ENCODE measurements at places on chromosomes 1 and 21.

- DNase-seq, result no peak
These were observed 4.1 kb upstream of the GABRD start for GRCh38 chr1:2014741-2015735.

DNA sequence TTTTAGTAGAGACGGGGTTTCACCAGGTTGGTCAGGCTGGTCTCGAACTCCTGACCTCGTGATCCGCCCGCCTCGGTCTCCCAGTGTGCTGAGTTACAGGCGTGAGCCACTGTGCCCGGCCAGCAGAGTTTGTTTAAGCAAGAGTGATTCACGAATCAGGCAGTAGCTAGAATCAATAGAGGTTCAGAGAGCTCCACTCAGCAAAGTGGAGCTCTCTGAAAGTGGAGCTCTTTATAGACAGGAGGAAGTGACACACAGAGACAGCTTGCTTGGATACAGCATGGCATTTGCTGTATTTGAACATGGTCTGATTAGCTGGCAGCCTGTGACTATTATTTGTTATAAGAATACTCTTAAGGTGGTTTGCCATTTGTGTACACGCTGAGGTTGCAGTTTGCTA, 27.1 kb upstream of the CD34 start:
- DNase-seq, result no peak

DNA sequence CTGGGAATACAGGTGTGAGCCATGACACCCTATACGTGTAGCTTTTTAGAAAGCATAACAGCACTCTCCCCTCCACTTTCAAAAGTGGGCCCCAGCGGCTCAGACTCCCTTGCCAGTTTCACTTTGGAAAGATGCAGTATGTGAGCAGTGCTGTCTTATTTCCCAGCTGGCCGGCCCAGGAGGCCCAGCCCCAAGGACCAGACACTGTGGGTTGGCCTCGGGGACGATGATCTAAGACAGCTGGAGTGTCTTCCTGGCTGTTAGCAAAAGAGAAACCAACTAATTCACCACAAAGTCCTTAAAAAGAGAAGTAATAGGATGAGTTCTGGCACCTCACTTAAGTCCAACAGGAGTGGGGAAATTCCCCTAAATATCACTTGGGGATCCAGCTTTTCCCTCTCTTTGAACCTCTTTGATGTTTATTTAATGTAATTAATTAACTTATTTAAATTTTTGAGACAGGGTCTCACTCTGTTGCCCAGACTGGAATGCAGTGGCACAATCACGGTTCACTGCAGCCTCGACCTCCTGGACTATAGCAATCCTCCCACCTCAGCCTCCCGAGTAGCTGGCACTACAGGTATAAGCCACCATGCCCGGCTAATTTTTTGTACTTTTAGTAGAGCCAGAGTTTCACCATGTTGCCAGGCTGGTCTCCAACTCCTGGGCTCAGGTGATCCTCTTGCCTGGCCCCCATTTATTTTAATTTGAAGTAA, 17.6 kb upstream of the CLIC4 start:
- no peak for DNase-seq

- no peak for DNase-seq
These were observed 16.0 kb upstream of the XCL1 start for GRCh38 chr1:168560370-168560769.

DNA sequence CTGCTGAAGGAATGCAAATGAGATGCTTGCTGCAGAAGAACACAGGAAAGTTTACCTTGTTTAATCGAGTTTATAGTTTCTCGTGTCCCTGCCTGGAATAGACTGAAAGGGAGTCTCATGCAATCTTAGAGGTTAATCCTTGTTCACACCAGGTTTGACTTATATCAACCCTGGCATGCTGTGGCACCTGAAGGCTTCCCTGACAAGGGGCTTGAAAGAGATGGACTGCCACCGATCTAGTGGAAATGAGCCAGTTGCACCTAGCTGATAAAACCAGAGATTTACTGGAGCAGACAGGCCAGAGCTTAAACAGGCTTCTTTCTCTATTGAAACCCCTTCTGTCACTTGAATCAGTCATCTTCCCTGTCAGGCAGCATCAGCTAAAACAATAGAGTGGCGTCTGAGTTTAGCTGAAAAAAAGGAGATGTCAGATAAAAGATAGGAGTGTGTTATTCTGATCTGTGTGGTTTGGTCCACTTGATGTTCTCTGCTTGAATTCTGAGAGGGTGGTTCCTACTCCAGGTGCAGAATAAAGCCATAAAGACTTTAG, 349.7 kb downstream of the RWDD3 start:
- DNase-seq, result no peak

DNA sequence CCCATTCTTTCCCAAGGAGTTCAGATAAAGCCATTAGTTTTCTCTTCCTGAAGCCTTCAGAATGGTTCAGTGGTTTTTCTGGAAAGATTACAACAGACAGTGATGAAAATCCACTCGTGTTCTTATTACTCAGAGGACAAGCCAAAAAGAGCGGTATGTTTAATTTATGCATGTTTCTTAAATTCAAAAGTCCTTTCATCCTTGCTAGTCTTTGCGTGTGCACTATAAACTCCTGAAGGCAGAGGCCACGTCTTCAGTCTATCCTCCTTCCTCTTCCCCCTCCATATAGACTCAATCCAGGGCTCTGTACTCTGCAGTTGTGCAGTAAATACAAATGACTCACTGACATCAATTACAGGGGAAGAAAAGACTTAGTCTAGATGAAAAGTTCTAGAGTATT, 409.2 kb upstream of the PLXNA2 start:
- DNase-seq, result no peak

- DNase-seq, result no peak
These were observed 26.5 kb downstream of the OLFML2B start for GRCh38 chr1:161997152-161997551.

- no peak for DNase-seq
These were observed 120.0 kb downstream of the PGBD5 start for GRCh38 chr1:230306169-230306568.

GRCh38 chr1:95236784-95237575, 3.0 kb downstream of the RWDD3 start:
- no peak for DNase-seq

- no peak for DNase-seq
These were observed 19.1 kb downstream of the DIP2A start for GRCh38 chr21:46477765-46478164.

DNA sequence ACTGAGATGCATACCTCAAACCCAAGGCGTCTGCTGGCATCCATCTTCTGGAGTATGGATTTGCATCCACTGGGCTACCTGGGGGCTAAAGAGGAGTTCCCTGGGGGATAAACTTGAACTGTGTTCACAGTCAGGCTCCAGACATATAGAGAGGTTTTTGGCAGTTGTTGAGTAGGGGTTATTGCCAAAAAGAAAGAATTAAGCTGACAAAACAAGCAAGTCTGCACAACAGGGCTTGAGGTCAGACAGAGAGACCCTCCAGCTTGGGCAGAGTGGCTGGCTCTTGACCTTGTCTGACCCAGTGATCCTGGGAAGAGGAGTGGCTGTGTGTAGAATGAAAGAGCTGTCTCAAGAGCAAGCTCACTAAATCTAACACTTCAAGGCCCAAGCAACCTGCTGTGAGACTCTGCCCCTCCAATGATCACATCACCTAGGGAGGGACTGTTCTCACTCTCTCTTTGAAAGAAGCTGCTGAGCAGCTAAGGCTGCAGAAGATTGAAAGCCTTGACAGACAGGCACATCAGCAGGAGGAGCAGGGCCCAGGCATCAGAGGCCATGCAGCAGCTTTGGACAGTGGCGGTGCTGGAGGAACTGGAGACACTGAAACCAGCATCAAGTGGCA, 61.5 kb downstream of the SYT2 start:
- DNase-seq, result no peak

GRCh38 chr1:64052777-64053176, 150.6 kb upstream of the UBE2U start:
- no peak for DNase-seq

- DNase-seq, result no peak
These were observed 166.2 kb downstream of the TOMM20 start for GRCh38 chr1:234962340-234962989.

DNA sequence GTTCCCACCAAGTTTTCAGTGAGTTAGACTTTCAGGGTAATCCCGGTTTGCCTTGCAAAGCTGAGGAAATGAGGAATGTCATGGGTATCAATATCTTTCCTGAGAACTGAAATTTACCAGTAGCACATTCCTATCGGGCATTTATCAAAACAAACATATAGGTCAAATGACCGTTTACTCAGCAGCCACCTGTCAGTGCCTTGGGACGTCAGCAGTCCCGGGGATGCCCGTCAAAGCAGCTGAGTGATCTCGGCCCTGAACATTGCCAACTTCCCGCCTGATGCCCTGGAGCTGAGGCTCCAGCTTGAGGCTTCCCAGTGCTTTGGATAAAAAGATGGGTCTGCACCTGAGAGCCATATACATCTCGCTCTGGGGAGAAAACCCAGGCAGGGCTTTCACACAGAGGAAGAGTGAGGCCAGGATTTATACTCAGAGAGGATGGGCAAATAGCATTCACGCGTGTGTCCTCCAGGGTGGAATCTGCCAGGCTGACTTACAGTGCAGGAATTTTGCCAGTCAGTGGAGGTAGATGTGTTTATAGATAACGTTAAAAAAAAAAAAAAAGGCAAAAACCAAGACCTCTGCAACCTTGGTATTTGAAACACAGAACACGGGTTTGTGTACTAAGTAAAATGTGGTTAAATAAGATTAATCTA, 435.7 kb upstream of the VAMP3 start:
- DNase-seq, result no peak

- DNase-seq, result no peak
These were observed 428.3 kb downstream of the KIF26B start for GRCh38 chr1:245583081-245583480.

DNA sequence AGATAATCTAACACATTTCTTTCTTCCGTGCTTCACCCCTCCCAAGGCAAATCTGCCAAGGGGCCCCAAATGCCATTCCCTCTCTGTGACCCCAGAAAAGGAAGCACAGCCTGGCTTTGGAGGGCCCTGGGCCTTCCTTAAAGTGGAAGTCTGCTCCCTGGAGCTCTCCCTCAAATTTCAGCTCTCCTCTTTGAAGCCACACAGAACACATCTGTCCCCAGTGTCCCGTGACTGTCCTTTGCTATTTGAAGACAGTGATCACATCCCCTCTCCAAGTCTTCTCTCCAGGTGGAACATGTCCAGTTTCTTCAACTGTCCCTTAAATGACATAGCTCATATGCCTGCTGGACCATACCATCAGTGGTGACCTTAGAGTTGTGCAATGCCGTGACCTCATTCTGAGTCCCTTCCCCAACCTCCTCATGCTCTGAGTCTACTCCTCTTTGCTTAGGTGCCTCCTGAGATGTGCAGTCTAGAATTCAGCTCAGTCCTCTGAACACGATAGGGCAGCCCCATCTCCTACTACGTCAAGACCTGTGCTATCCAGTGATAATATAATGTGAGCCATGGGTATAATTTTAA, 18.4 kb upstream of the FOXO6 start:
- no peak for DNase-seq

DNA sequence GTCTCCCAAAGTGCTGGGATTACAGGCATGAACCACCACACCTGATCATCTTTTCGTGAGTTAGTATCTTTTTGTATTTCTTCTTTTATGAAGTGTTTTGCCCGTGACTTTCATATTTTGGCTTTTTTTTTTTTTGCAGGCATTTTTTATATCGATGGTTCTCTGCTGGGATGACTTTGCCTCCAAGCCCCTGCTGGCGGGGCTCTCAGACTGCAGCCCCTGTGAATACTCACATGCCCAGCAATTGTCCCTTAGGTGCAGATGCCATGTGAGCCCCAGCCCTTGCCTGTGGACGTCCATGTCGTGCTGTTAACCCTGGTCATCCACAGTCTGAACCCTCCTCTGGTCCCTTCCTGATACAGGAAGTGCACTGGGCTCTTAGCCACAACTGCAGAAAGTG, 21.7 kb downstream of the CRYAA start:
- DNase-seq, result no peak

DNA sequence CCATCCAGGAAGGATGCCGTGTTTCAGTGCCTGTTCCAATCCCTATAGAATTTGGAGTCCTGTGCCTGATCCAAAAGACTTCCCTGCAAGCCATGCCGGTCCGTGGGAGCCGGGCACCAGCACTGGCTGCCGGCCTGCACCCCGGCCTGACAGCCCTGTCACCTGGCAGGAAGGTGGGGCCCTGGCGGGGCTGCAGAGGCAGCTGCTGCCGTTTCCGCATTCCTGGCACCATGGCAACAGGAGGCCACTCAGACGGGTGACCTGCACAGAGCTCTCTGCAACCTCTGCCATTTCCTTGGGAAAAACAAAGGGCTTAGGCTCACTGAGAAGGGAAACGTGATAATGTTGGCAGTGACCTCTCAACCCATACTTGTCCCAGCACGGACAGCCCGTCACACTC, 63.2 kb upstream of the TMEM51 start:
- no peak for DNase-seq

DNA sequence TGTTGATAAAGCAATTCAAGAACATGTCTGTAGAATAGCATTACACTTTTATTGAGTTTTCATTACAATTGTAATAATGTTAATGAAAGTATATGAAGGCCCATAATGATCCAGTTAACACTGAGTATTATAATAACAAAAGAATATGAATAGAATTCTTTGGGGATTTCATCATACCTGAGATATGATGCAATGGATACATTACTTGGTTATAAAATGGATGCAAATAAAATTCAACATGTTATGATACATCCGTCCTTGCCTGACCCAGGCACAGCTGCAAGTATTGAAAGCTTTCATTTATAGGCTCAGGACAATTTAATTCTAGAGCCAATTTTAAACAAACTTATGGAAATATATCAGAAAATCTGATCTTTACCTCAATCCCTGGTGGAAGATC, 8.2 kb upstream of the KCNA3 start:
- DNase-seq, result no peak

- no peak for DNase-seq
These were observed 110.5 kb downstream of the NGF start for GRCh38 chr1:115227346-115228082.

DNA sequence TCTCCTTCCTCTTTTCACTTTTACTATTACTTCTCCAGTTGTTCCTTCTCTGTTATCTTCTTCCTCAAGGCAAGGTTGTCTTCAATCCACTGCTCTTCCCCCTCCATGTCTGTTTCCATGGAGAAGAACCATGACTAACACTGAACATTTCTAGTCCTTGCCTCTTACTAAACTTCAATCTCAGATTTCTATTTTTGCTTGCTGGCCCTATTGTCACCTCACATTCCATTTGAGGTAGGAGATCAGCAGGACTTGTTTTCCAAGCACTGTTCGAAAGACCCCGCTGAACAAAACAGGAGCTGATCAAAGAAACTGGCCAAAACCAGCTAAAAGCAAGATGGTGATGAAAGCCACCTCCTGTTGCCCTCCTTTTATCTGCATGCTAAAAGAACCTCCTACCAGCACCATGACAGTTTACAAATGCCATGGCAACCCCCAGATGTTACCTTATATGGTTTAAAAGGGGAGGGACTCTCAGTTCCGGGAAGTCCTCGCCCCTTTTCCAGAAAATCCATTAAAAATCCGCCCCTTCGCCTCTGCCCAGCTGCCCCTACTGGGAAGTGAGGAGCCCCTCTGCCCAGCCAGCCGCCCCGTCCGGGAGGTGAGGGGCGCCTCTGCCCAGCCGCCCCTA, 22.6 kb downstream of the GON4L start:
- DNase-seq, result no peak

- no peak for DNase-seq
These were observed 87.5 kb upstream of the RUNX3 start for GRCh38 chr1:25017436-25018109.
